ENCODE measurements at places on chromosomes 5 and 9.

DNA sequence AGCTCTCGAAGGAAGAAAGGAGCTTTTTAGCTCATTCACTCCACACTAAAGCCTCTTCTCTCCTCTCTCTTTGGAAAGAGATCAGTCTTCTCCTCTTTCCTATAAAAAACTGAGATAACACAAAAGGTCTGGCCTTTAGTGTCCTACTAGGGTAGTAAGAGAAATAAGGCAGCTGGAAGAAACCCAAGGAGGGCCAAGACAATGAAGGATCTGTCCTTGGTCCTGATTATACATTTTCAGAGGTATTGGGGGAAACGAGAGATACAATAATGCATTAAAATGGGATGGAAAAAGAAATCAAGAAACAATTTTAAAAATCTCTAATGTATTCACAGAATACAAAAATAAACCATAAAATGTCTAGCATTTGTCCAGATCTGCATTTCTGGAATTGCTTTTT lies 184.0 kb downstream of the SLF1 start:
- DNase-seq: peak; percentile 17

DNA sequence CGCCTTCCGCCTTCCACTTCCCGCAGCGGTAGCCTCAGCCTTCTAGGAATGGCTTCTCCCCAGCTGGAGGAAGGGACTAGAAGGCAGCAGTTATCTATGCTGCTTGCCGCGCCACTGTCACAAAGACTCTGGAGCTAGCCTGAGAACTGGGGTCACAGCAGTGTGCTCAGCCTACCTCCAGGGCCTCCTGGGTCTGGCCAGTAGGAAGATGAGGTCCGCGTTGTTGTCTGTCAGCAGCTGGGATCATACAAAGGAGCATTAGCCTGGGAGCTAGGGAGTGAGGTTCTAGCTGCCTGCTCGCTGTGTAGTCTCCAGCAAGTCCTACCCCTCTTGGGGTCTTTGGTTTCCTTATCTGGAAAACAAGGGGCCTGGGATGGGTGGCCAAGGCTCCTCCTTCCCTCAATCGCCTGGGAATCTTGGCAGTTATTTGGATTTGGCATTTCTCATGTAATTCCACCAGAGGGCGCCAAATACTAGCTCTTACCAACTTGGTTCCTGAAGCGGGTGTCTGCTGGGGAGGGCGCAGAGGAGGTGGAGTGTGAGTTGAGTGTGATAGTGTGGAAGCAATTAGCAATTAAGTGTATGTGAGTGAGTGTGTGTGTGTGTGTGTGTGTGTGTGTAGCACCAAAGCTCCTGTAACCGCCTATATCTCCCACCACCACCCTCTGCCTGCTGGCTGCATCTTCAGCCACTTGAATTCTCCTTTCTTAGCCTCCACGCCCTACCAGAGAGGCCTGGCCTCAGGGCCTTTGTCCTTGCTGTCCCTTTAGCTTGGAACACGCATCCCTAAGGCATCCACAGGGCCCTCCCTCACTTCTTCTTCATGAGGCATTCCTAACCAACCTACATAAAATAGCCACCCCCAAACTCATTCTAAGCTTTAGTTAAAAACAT lies 97.1 kb downstream of the ENTREP1 start:
- peak; percentile 74 for DNase-seq

- DNase-seq: no peak
Observed at GRCh38 chr9:2524601-2525000, 97.0 kb upstream of the VLDLR start.

- no peak for DNase-seq
Observed at GRCh38 chr5:93892481-93892880, 151.1 kb upstream of the POU5F2 start.

DNA sequence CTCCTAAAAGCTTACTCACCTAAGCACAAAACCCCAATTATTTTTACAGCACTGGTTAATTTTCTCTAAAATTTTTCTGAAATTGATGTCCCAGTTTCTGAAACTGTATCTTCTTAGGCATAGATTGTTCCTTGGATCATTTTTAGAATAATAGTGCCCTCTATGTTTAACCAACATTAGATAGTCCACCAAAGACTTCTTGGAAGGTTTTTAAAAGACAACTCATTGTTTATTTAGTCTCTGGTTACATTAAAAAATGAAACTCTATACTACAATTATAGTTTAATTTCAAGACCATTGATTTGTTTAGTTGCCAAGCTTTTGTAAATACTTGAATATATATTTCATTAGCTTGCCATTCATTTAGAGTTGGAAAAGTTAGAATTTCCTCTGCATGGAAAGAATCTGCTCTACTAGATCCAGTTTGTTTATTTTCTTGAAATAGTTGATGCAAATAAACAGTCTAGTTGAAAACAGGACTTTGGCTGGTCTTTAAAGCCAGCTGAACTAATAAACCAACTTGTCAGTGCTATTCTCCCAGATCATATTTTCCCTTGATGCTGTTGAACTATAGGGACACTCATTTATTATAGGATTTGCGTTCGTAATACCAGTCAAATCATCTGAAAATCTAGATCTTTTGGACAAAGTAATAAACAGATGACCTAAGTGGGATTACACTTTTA lies 990.5 kb downstream of the TLE1 start:
- DNase-seq: peak; percentile 2

- DNase-seq: no peak
Observed at GRCh38 chr5:17907094-17907493, 272.8 kb downstream of the TAF11L14 start.

GRCh38 chr9:35727676-35728040 lies 4.3 kb downstream of the TLN1 start:
- DNase-seq: no peak

DNA sequence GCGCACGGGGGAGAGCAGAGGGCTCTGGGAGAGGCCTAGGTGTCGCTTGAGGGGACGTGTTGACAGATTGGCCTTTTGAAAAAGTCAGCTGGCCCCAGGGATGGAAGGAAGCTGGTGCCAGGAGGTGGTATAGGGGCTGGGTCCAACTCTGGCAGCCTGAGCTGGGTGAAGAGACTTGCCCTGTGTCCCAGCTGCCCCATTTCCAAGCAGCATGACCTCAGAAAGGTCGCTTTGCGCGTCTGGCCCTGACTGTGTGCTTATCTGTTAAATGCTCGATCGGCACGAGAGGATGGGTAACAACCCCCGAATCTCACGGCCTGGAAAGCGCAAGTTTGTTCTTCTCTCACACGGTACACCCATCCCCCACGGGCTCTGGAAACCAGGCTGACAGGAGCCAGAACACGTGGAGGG lies 31.2 kb upstream of the LAMC3 start:
- no peak for DNase-seq

DNA sequence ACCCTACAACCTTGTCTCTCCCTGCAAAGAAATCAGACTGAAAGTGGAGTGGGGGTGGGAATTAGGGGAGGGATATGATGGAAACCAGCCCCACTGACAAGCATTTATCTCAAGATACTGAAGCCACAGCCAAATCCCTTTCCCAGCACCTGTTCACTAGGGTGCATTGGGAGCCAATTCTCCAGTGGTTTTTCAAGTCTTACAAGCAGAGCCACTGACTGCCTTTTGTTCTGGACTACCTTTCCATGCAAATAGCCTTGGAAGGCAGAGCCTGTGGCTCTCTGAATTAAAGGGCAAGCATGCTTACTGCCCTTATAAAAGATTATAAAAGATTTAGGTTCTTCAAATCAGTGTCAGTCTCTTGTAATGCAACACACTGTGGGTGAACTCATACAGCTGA lies 8.8 kb upstream of the GGTA1 start:
- no peak for DNase-seq

- DNase-seq: peak; percentile 72
Observed at GRCh38 chr5:108345541-108346171, 36.2 kb downstream of the FBXL17 start.

DNA sequence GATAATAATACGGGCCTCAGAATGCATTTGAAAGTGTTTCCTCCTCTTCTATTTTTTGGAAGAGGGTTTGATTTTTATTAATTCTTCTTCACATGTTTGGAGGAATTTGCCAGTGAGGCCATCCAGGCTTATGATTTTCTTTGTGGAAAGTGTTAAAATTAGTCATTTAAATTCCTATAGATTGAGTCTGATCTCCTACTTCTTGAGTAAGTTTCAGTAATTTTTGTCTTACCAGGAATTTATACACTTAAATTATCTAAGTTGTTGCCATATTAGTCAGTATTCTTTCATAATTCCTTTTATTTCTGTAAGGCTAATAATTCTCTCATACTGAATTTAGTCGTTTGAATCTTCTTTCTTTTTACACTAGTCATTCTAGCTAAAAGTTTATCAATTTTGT lies 25.2 kb upstream of the HAPLN1 start:
- no peak for DNase-seq

GRCh38 chr5:127812570-127812969 lies 109.4 kb downstream of the CCDC192 start:
- DNase-seq: peak; percentile 53

- DNase-seq: peak; percentile 64
Observed at GRCh38 chr9:105414947-105415661, 32.7 kb upstream of the FSD1L start.

DNA sequence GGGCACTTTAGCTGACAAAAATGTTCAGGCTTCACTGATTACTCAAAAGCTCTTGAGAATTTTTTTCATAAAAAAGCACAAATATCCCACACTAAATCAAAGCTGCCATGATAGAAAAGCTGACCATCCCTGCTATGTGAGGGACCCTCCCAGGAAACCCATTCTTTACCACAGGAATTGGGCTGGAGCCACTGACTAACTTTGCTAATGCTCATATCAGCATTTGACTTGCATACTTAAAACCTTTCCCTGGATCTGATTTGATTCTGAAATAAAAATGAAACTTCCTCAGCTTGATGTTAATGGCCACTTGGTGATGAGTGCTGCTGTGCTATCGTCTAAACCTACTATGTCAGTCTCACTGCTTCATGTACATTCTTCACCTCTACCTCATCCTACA lies 243.6 kb downstream of the PRELID2 start:
- DNase-seq: no peak

- DNase-seq: no peak
Observed at GRCh38 chr5:146917931-146918330, 39.4 kb upstream of the PPP2R2B start.

GRCh38 chr5:158559643-158560042 lies 540.1 kb downstream of the EBF1 start:
- DNase-seq: no peak

GRCh38 chr5:170070556-170071412 lies 34.9 kb upstream of the FOXI1 start:
- peak; percentile 67 for DNase-seq

DNA sequence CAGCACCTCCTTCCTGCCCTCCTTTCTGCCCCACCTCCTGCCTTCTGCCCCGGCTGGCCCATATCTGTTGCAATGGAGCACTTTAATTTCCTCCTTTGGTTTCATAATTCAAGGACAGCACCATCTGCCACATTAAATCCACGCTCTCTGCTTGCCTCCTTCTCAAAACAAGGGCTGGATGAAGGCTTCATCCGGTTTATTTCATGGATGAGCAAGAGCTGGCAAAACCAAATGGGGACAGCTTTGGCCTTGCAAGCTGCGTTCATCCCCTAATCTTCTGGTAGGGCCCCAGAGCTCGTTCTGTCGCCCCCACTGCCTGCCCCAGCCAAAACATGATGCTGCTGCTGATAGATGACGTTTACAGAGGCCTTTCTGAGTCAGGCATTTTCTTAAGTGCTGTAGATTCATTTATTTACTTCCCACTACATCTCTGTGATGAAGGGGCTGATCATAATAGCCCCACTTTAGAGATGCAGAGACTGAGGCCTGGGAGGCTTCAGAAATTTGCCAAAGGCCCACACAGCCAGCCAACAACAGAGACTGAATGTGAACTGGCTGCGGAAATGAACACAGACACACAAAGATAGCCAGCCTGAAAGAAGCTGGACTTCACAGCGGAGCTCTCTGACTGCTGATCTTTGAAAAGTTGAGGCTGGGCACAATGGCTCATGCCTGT lies 115.6 kb upstream of the CPEB4 start:
- no peak for DNase-seq

GRCh38 chr5:180296771-180297170 lies 4.9 kb upstream of the MAPK9 start:
- peak; percentile 20 for DNase-seq

DNA sequence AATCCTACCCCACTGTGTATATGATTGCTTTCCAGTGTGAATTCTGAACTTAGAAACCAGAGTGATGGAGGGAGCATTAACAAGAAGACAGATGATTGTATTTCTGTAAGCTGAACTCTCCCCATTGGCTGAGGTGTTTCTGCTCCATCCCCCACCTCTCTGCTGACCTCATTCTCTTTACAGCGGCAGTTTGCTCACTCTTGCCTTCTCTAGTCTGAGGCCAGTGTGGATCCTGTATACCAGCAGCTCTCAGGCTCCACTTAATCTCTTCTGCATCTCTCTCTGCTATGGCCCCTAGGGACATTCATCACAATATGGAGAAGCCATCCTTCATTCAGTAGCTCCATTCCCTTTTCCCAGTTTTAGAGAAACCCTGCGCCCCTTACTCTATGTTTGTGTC lies 358.8 kb downstream of the MAN2A1 start:
- DNase-seq: peak; percentile 16

DNA sequence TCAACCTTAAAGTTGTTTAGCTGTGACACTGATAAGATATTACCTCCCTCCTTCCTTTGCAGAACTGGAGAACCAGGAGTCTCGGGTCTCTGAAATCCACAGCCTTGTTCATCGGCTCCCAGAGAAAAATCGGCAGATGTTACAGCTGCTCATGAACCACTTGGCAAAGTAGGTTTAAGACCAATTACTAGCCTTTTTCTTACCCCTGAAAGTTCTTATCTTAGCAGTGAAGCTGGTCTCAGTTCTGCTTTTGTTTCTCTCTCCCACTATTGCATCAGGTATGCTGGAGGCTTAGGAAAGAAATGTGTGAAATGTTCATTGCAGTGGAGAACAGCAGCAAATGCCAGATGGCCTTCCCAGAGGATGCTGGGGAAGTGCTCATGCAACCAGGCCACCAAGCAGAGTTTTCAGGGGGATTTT lies 287.4 kb downstream of the ARHGAP26 start:
- DNase-seq: peak; percentile 56

- DNase-seq: no peak
Observed at GRCh38 chr5:58680503-58680902, 97.6 kb downstream of the RAB3C start.

- DNase-seq: no peak
Observed at GRCh38 chr5:35146406-35146805, 83.9 kb downstream of the PRLR start.

GRCh38 chr5:151208481-151208914 lies 15.4 kb downstream of the CCDC69 start:
- no peak for DNase-seq

GRCh38 chr9:22693156-22693555 lies 246.5 kb downstream of the DMRTA1 start:
- no peak for DNase-seq

- DNase-seq: peak; percentile 90
Observed at GRCh38 chr9:105053209-105053652, 125.3 kb upstream of the ABCA1 start.

DNA sequence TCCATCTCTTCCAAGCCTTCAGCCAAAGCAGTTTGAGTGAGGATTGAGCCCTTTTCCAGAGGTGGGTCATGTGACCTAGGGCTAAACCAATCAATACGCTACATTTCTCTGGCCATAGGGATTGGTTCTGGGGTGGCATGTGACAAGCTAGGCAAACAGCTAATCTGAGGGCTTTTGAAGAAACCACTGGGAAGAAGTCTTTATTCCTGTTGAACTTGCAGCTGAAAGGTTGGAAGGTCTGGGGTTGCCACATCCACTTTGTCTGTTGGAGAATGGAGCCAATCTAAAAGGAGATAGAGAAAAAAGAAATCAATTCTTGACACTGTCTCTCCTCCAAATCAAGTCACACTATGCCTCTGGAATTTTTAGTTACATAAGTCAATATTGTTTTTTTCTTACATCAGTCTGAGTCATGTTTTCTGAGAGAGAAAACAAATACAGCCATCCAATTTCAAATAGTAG lies 637.8 kb upstream of the WWC1 start:
- DNase-seq: peak; percentile 49

- peak; percentile 68 for DNase-seq
Observed at GRCh38 chr5:111278858-111279504, 54.8 kb downstream of the CAMK4 start.
